Mammary microvascular endothelial cell (primary cell): ENCODE measurements at places on chromosomes 7 and 10. TPM values are rescaled to one million over a fixed set of nuclear protein-coding genes. Genes with fewer than 3 reads are reported as not detected.

The ITPRIP gene
- 57.4 and 62.5 TPM in 2 replicates for total RNA-seq

The TEX47 gene
- total RNA-seq: not detected in 2 replicates

The MOGAT3 gene
- not detected in 2 replicates for total RNA-seq

The TMEM26 gene
- total RNA-seq: not detected in 2 replicates

The CPA5 gene
- not detected in 2 replicates for total RNA-seq

The ZNF804B gene
- total RNA-seq: not detected in 2 replicates

The RTKN2 gene
- total RNA-seq: 0.27 and 0.44 TPM in 2 replicates

The GRM3 gene
- total RNA-seq: not detected in 2 replicates

The TMEM106B gene
- 35.2 and 37.8 TPM in 2 replicates for total RNA-seq
